ENCODE measurements at places on chromosomes 16 and 17. TPM values are rescaled to one million over a fixed set of nuclear protein-coding genes. Genes with fewer than 3 reads are reported as not detected.

Gene STX1B
- total RNA-seq, result 3.9 TPM

Gene ARRB2
- total RNA-seq, result 6.1 TPM

Gene TBX6
- not detected for total RNA-seq

Gene CDH13
- total RNA-seq, result 45.8 TPM

Gene FA2H
- not detected for total RNA-seq

- no peak for DNase-seq
Measured at GRCh38 chr16:12558641-12559040, 245.0 kb downstream of the CPPED1 start.

DNA sequence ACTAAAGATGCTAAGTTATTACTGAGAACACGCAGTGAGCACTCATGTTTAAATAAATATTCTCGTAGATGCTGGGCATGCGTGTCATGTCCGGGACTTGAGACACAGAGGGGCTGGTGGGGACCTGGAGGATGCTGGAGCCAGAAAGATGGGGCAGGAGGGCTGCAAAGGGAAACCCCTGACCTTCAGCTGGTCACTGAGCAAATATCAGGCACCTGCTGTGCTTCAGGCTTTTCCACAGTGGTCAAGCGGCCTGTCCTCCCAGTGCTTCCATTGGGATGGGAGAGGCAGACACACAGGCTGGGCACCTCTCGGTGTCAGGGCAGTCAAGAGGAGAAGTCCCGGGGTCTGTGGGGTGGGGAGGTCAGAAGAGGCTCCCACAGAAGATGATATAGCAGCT lies 211.4 kb downstream of the GSG1L start:
- no peak for DNase-seq

DNA sequence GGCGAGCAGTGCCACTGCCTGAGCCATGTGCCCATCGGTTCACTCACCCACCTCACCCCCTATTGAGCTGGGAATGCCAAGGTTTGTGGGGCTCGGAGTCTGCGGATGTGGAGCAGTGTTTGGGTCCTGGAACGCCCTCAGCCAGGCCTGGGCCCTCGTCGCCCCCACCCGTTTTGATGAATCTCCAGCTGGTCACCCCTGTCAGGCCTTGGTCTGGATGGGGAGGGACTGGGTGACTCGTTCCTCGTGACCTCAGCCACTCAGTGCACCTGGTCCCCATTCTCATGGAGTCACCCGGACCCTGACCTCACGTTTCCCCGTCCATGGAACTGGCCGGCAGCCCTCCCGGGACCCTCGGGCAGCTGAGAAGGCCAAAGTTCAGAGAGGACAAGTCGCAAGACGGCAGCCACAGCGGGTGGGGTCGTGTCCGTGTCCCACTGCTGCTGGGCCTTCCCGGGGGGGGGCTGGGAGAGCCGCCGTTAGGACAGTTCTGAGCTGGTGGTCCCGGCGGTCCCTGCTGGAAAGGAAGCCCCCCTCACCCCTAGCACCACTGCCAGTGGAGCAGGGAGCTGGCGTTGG lies 23.2 kb downstream of the GSE1 start:
- DNase-seq, result peak; percentile 12

DNA sequence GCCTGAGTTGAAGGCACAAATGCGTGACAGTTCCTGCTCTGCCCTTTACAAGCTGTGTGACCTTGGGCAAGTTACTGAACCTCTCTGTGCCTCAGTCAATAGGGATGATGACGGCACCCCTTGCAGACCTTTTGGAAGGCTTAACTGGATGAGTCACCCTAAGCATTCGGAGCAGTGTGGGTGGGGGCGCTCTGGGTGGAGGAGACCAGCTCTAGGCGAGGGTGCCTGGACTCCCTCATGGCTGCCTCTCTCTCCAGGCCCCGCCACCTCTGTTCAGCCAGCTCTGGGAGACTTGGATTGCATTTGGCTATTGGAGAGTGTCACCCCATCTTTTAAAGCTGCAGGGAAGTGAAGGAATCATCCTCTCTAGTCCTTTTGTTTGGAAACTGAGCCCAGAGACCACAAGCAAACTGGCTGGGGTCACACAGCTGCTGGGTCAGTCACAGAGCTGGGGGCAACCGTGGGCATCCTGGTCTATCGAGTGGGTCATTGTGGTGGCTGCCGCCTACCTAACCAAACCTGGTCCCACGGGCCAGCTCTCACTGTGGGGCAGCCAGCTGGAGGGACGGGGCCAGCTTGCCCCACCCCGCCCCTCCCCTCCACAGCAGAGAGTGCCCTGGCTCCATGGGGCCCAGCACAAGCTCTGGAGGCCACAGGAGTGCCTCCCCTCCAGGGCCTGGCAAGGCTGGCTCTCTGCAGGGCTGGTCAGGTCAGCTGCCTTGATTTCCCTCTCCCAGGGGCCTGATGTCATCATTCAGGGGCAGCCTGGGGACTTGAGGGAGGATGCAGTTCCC lies 20.2 kb upstream of the GSE1 start:
- DNase-seq, result peak; percentile 59

GRCh38 chr17:42002175-42002791 lies 15.0 kb downstream of the DNAJC7 start:
- DNase-seq, result no peak

DNA sequence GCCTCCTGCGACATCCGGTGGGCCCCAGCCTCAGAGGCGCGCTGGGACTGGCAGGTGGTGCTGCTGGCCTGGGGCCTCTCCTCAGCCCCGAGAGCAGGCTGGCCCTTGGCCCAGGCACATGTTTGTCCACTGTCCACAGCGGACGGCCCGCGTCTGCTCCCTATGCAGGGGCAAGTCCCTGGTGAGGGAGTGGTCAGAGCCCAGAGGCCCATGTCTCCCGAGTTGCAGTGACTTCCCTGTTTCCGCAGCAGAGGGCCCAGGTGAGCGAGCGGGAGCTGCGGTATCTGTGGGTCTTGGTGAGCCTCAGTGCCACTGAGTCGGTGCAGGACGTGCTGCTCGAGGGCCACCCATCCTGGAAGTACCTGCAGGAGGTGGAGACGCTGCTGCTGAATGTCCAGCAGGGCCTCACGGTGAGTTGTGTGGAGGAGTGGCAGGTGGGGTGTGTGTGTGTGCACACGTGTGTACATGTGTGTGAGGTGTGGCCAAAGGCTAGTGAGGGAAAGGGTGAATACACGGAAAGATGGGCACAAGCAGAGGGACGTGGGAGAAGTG lies 10.4 kb downstream of the IL34 start:
- no peak for DNase-seq

- DNase-seq, result no peak
Measured at GRCh38 chr17:14197057-14197456, 39.6 kb downstream of the CDRT15 start.

DNA sequence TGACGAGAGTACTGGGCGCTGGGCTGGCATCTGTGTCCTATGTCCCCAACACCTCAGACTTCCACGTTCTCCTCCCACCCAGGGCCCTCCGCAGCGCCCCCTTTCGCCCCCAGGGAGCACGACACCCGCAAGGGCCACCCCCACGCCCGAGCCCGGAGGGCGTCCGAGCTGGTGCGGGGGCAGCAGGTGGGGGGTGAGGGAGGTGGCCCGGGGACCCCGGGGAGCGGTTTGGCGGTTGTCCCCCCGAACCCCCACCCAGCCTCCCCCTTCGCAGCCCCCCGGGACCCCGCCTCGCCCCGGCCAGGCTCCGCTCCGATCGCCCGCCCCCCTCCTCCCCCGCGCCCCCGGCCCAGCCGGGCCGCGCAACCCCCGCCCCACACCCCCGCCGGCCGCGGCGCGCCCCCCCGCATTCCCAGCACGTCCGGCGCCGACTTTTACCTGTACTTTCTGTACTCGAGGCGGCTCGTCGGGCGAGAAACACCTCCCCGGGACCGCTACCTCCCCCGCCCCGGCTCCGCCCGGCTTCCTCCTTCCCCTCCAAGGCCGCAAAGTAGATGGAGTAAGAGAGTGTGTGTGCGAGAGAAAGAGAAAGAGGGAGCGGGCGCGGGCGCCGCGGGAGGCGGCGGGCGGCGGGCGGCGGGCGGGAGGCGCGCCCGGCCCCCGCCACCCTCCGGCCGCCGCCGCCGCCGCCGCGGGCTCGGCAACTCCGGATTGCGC lies 901 bp downstream of the CDYL2 start:
- no peak for DNase-seq

- DNase-seq, result peak; percentile 19
Measured at GRCh38 chr16:24540602-24541210, 1.3 kb downstream of the RBBP6 start.

DNA sequence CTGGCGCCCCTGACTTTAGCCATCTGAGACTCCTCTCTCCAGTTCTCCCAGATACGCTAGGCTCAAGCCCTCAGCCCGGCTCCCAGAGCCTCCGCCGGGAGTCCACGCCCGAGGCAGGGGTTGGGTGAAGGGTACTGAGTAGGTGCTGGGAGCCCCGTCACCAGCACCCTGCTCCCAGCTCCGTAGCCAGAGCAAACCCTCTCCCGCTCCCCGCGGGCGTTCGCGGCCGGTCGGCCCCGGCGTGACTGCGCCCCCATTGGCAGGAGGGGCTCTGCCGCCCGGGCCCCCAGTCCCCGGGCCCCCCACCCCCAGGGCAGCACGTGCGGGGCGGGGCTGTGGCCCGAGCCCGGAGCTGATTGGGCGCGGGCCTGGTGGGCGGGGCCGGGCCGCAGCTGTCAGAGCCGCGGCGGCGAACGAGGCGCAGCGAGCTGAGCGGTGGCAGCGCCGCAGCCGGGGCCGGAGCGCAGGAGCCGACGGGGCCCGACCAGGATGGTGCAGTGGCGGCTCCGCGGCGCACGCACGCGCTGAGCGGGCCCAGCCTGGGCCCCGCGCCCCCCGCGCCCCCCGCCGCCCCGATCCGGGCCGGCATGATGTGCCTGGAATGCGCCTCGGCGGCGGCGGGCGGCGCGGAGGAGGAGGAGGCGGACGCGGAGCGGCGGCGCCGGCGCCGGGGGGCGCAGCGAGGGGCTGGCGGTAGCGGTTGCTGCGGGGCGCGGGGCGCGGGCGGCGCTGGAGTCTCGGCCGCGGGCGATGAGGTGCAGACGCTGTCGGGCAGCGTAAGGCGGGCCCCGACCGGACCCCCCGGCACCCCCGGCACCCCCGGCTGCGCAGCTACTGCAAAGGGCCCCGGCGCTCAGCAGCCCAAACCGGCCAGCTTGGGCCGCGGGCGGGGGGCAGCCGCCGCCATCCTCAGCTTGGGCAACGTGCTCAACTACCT lies at the start of gene SPNS2:
Gene SPNS2, plus strand, starts transcription at position 421 of the 937 bp plus-strand sequence. Its CDS starts 167 bp downstream, at position 588.
- DNase-seq, result peak; percentile 29

GRCh38 chr17:46822388-46822921 lies 4.0 kb upstream of the WNT3 start:
- no peak for DNase-seq

DNA sequence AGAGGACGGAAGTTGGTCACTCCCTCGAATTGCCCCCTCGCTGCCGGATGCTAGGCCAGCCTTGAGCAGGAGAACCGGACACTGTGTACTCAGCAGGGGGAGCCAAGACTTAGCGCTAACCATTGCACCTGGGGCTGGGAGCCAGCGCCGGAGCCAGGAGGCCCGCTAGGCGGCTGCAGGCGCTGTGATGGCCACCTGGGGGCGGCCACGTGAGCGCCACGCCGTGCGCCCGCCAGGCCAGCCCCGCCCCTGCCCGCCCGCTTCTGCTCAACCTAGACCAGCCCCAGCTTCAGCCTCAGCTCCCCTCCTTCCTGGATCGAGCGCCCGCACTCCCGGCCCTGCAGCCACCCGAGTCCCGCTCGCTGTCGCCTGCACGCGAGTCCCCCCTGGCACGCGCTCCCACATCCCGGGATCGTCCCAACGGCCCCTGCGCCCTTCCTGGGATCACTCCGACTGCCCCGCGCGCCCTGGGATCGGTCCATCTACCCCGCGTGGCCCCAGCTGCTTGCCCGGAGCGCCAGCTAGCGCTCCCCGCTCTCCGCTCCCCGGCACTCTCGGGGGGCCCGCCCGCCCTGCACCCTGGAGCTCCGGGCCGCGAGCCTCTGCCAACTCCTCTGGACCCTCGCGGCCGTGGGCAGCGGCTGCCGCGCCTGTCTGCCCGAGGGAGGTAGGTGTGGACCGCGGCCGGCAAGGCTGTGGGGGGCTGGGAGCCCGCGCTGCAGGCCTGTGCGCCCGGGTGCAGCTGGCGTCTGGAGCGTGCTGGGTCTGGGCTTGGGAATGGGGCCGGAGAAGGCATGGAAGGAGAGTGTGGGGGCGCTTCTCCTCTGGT lies at the start of gene EEF2K:
Gene EEF2K, plus strand, starts transcription at position 266 of the 829 bp plus-strand sequence. CDS start 19,452 bp downstream, outside the sequence.
- DNase-seq, result peak; percentile 95

- peak; percentile 84 for DNase-seq
Measured at GRCh38 chr17:35082073-35082657, 18.7 kb upstream of the RFFL start.

DNA sequence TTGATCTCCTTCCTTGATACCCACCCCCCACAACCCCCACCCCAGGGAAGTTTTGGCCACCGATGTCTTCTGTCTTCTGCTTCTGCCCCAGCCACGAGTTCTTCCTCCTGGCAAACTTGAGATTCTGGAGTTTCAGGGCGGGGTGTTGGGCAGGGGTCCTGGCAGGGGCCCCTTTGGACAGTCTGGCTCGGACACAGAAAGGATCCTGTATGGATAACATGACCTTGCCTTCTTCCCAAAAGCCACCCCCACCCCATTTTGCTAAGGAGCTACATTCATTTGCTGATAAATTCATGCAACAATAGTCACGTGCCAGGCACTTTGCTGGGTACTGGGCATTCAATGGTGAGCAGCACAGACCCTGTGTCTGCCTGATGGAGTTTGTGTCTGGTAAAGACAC lies 5.9 kb upstream of the COL1A1 start:
- DNase-seq, result no peak

DNA sequence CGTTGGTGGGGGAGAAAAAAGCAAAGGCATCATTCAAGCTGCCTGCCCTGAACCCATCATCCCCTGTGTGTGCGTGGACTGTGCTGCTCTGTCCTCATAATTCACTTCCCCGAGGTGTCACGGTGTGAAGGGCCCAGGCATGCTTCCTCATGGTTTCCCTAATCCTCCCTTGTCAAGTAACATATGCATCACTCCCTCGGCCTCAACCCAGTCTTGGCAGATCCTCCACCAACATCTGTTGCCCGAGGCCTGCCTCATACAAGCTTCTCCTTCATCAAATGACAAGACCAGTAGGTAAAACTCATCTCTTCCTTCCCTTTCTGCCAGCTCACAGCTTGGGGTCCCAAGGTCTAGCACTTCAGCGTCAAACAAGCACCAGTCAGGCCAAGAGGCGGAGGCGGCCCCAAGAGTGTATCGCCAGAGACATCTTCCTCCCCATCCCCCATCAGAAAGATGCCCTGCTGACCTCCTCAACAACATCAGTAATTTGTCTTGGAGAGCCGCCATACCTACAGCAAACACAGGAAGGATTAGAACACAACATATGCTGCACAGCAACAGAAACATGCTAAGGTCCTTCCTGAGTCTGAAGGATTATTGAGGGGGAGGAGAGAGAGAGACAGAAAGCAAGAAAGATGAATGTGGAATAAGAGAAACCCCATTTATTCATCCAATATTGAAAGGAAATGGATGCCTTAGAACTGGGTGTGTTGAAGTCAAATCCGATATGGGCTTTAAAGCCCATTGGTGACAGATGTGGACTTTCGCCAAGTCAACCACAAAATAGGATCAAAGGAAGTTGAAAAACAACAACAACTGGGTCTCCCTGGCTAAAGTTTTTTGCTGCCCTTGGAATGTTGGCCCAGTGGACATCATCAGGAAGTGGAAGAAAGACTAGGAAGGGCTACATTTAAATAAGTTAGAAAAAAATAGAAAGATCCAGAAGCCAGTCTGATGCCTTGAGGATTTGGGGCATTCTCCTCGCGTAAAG lies 38.4 kb downstream of the SOX9 start:
- DNase-seq, result peak; percentile 44

Measured in IMR-90 (cell line).